ENCODE measurements at places on chromosomes 6 and 20.

- no peak for DNase-seq
Observed at GRCh38 chr6:136740050-136740974, 52.0 kb downstream of the MAP3K5 start.

DNA sequence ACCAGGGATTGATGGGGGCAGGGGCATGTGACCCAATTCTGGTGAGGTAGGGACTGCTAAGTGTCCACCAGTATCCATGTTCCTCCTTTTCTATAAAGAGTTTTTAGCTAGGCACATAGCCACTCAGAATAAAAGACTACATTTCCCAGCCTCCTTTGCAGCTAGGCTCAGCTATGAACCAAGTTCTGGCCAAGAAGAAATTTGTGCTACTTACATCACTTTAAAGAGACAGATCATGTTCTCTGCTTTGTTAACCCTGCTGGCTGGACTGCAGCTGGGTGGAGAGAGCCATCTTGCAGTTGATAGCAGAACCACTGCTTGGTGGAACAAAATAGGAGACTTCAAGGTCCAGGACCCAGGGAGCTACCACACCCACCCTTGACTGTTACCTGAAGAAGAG lies 5.3 kb upstream of the CCM2L start:
- DNase-seq, result no peak

DNA sequence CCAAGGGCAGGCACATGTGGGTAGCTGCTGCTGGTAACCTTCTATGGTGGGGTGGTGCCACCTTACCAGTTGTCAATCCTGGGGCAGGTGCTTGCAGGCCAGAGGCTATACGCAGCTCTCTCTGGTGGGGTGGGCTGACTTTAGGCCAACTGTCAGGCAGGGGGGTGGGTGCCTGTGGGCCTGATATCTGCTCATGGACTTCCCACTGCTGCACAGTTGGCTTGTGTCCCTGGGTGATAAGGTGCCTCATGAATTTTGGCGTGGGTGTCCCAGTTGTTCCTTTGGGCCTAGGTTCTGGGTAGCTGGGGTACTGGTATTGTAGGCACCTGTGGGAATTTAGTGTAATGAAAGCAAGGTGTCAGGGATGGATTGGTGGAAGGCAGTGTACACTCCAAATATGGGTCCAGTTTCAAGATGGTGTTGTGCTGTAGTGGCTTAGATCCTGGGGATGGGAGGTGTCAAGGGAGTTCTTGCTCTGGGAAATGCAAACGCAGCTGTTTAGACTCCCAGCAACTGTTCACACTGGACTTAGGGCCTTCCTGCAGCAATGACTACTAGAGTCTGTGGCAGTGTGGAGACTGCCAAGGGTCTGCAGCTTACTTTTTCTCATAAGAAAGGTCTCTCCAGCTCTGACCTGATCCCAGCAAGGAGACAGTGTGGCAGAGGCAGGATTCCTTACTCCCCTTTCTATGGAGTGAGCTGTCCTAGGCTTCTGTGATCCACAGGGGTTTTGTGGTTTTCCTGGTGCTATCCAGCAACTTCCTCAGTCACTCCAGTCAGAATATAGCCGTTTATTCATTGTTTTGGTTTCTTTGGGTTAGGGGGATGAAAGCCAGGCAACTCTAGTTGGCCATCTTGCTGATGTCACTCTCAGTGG lies 128.2 kb downstream of the CRYBG1 start:
- DNase-seq, result peak; percentile 68

GRCh38 chr6:151001387-151002056 lies 136.0 kb downstream of the MTHFD1L start:
- DNase-seq, result no peak

DNA sequence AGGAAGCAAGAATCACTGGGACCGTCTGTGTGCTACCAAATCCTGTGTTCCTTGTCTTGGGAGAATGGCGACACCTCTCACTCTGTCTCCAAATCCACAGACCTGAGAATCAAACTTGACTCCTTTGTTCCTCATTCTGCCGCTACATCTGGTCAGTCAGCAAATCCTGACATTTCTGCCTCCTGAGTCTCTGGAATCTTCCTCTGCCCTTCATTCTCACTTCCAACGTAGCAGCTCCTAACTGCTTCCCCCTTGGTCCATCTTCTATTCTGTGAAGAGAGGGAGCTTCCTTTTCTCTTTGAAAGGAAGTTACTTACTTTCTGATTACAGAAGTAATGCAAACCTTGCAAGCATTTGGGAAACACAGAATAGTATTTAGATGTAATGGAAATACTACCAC lies 37.7 kb downstream of the SYTL3 start:
- DNase-seq, result no peak

DNA sequence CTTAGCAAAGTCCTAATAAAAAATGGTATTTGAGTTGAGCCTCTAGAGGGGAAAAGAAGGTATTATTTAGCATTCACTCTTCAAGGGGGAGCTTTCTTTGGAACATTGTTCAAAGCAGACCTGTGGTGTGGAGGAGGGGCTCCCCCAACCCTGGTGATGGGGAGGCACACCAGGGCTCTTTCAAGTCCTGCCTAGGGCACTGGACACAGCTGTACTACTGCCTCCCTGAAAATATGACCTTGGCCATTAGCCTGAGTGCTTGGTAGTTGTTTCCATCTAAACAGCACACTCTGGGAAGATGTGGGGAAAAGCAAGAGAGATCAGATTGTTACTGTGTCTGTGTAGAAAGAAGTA lies 215.1 kb upstream of the CNR1 start:
- no peak for DNase-seq

- no peak for DNase-seq
Observed at GRCh38 chr6:12767016-12767415, 50.4 kb downstream of the PHACTR1 start.

- DNase-seq, result no peak
Observed at GRCh38 chr6:163828038-163828795, 413.7 kb downstream of the QKI start.

DNA sequence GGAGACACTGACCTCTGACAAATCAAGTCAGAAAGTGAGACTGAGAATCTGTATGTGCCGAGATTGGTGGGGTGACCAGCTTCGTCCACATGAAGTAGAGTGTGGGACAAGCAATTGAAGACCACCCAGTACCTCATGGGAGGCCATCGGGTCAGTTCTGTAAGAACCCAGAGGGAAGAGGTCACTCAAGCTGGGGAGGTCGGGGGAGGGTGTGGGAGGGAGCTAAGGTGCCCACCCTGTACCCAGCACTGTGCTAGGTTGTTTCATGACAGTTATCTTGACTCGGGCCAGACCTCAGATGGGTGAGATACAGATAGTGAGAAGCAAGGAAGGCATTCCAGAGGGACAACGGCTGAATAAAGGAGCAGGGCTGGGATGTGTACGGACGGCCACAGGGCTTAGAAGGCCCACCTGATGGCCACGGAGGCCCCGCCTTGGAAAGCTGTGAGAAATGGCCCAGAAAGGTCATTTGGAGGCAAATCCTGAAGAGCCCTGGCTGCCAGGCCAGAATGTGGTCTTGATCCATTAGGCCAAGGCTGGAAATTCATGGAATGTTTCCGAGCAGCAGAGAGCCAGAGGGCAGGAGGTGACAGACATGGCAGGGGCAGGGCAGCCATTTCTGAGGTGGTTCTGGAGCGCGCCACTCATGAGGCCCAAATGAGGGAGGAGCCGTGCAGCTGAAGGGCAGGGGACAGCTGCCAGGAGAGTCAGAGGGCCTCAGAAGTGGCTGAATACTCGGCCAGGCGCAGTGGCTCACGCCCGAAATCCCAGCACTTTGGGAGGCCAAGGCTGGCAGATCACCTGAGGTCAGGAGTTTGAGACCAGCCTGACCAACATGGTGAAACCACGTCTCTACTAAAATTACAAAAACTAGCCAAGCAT lies 7.7 kb downstream of the MMP24OS start:
- DNase-seq, result no peak

DNA sequence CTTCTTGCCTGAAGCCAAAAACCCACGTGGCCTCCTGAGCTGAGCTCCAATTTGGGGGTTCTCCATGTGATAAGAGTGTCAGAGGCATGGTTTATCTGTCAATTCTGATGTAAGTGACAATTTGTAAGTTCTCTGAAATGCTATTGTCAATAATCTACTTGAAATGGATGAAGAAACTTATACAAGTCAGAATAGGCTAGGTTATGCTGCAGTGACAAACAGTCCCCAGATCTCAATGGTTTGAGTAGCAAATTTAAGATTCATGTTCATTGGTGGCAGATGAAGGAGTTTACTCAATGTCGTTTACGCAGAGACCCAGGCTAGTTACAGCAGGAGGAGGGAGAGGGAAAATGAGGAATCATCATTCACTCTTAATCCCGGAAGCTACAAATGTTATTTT lies 352.4 kb downstream of the KIF16B start:
- DNase-seq, result no peak

DNA sequence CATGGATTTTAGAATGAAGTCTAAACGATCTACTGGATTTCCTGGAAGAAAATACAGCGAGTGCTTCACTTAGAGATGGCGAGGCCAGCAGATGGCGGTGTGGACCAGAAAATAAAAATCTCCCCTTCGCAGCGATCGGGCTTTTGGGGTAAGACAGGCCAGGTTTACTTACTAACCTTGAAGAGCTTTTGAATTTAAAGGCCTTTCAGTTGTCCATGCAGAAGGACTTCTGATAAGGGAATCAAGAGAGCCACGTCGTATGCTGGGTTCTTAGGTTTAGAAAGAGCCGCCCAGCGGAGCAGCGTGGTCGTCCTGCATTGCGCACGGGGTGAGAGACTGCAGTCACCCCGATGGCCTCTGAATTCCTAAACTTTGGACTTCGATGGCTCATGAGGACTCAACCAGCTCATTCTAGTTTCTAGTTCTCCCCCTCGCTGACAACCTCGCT lies 125.2 kb upstream of the RALGAPA2 start:
- DNase-seq, result peak; percentile 38

DNA sequence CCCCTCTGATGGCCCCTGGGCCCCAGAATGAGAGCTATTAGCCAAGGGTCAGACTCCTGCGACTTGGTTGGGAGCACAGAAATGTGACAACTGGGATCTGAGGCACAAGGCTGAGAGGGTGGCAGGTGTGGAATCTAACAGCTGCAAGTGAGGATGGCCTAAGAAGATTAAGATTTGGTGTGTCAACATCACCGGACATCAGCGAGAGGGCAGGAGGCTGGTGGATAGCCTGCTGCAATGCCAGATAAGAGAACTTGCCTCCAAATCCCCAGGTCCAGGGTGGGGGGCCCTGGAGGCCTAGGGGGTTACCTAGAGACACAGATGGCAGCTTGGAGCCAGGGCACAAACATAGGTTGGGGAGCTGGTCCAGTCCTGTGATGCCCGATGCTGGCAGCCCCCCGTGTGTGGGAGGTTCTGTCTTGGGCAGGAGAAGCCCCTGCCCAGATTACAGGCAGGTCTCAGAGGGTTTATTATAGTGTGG lies 155.8 kb downstream of the GRM4 start:
- no peak for DNase-seq

- peak; percentile 37 for DNase-seq
Observed at GRCh38 chr20:56433221-56433879, 21.3 kb downstream of the CASS4 start.

GRCh38 chr6:87829622-87830121 lies 127.6 kb upstream of the AKIRIN2 start:
- no peak for DNase-seq

DNA sequence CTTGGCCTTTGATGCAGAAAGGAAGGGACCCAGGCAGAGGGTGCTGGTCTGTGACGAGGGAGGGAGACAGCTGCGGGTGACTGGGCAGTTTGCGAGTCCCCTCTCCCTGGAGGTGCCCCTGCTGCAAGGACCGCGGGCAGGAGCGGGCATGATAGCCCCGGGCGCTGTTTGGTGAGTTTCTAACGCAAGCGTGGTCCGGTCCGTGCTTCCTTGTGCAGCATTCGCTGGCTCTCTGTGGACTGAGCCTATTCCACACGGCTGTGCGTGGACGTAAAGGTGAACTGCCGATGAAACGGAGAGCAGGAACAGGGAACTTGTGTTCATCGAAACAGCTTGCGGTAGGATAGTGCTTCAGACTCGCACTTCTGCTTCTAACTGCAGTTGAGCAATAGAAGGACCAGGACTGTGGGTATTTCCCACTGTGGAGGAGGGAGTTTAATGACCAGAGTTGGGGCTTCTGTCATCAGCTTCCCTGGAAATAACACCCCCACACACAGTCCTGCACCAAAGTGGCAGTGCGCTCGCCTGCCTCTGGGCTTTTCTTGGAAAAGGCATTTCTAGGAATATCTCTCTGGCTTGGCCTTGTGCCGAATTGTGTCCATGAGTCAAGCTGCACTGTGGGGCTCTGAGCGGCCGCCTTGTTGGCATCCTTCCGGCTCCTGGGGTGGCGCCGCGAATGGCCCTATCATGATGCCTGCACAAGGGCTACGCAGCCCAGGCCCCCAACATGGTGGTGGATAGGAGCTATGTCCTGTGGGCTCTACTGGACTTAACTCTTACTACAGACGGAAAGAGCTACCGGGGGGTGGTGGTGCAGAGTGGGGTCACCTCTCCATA lies 48.9 kb downstream of the DUSP22 start:
- no peak for DNase-seq

GRCh38 chr6:137944793-137945498 lies 77.9 kb downstream of the TNFAIP3 start:
- peak; percentile 37 for DNase-seq

DNA sequence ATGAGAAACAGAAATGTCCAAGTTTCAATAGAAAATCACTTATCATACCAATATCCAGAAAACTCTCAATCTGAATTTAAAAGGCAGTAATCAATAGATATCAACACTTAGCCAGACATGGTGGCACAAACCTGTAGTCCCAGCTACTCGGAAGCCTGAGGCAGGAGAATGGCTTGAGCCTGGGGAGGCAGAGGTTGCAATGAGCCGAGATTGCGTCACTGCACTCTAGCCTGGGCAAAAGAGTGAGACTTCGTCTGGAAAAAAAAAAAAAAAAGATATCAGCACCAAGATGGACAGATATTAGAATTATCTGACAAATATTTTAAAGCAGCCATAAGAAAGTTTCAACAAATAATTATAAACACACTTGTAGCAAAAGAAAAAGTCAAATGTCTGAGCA lies 47.0 kb downstream of the TCP11 start:
- no peak for DNase-seq

DNA sequence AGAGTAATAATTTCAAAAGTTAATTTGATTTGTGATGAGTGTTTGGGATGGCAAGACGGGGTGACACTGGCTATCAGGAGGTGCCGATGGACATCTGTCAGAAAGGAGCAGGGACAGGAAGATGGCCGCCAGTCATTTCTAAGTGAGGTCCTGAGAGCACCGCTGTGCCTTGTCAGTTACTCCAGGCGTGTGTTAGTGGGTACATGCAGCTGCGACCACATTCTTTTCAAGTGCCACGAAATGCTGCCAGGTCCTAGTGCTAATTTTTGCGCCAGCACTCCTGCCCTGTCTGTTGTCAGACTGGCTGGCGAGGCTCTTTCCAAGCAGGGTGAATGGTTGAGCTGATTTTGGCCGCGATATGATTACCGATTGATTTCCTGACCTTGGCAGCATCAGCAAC lies 64.6 kb upstream of the INSM1 start:
- no peak for DNase-seq

DNA sequence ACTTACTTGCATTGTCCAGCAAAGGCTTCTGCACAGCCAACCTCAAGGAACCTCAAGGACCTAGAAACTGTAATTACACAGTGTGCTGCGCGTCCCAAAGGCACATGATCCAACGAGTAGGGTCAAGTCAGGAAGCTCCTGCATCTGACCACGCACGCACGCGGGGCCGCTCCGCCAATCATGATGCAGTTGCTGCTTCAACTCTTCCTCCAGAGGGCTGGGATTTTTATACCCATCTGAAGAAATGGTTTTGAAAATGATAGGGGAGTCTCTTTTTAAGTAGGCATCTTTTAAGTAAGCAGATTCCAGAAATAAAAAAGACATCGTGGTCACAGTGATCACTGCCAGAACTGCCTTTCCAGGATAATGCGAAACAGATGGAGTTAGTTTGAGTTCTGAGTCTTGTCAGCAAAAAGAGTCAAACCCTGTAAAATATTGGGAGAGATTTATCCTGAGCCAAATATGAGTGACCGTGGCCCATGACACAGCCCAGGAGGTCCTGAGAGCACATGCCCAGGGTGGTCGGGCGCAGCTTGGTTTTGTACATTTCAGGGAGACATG lies 34.0 kb downstream of the KIF25 start:
- no peak for DNase-seq

All from brain microvascular endothelial cell (primary cell).